ENCODE measurements at places on chromosomes 3 and 15.

DNA sequence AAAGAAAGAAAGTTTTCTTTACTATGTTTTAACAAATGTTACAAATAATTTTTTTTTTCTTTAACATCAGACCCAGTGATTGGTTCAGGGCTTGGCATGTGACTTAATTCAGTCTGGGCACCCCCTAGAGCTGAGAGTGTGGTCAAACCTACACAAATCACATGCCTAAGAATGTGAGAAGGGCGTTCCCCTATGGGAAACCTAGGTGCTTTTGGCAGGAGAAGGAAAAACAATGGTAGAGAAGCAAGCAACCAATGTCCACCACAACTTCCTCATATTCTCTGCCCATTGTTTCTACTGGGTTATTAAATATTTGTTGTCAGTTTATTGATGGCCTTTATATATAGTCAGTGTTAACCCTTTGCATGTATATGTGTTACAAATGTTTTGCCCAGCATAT, 21.4 kb upstream of the PIAS1 start:
- no peak for DNase-seq

DNA sequence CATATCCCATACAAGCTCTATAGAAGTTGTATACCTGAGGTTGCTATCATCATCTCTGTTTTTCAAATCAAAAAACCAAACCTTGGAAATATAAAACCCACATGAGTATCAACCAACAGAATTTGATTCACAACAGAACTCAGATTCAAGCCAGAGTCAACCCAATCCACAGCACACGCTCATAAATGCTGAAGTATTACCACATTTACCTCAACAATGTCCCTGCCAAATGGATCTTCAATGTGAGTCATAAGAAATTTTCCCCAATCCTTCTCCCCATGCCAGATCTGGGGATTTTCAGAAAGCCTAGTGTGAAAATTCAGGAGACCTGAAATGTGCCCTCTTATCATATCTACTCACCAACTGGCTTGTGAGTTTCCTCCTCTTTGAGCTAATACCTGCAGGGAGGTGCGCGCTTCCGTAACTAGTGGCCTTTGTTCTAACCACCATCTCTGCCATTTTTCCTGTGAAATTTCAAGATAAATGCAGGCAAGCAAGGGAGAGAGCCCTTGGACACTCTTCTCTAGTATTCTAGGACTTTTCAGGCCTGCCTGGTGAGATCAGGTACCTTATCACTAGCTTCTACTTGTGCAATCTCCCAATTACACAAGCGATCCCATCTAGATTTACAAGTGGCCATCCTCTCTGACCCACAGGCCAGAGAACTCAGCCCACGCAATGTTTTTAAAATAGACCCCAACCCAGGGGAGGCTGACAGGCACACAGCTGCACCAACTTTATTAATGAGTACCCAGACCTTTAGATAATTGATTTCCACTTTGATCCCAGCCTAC, 1076.9 kb upstream of the CFAP20DC start:
- no peak for DNase-seq

GRCh38 chr3:102132370-102132769, 283.1 kb downstream of the NFKBIZ start:
- no peak for DNase-seq

GRCh38 chr3:141767066-141767465, 3.9 kb downstream of the GRK7 start:
- DNase-seq, result no peak

DNA sequence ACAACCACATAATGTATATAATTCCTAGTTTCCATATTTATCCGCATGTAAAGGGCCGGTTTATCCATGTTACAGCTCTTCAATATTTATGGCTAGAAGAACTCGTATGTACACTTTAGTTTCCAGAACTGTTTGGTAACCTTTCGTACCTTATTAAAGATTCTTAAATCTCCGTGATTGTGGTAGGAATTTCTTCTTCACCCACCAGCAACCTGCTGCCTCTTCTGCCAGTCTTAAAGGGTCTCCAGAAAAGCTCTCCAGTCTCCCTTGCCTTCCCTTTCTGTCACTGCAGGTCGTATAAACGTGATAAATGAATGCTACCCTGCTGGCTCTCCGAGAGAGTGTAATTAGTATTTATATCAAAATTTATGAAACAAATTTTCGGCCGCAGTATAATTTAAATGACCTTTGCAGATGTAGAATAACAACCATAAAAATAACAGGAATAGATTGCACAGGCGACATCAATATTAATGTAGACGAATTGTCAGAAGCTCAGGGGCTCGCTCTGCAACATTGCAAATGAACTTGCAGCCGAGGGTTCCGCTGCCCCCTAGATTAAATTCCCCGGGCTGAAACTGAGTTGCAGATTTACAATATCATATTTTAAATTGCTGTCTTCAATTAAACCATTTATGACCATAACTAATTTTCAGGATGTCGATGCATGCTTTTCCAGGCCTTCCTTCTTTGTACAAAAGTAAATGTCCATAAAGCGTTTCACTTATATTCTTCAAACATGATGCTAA, 5.4 kb downstream of the ZIC1 start:
- DNase-seq, result no peak

Measured in keratinocyte (primary cell).